ENCODE measurements at places on chromosomes 16 and 17.

DNA sequence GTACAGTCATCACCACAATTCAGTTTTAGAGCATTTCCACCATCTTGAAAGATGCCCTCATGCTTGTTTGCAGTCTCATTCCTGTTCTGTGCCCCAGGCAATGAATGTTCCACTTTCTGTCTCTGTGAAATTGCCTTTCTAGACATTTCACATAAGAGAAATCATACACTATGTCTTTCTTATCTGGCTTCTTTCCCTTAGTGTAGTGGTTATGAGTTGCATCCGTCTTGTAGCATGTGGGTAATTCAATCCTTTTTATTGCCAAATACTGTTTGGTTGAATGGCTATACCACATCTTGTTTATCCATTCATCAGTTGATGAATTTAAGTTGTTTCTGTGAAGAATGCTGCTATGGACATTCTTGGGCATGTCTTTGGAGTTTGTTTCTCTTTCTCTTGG lies 132.5 kb upstream of the PLCG2 start:
- DNase-seq: no peak

- DNase-seq: peak; percentile 4
Observed at GRCh38 chr17:77842528-77843147, 115.9 kb upstream of the TNRC6C start.

DNA sequence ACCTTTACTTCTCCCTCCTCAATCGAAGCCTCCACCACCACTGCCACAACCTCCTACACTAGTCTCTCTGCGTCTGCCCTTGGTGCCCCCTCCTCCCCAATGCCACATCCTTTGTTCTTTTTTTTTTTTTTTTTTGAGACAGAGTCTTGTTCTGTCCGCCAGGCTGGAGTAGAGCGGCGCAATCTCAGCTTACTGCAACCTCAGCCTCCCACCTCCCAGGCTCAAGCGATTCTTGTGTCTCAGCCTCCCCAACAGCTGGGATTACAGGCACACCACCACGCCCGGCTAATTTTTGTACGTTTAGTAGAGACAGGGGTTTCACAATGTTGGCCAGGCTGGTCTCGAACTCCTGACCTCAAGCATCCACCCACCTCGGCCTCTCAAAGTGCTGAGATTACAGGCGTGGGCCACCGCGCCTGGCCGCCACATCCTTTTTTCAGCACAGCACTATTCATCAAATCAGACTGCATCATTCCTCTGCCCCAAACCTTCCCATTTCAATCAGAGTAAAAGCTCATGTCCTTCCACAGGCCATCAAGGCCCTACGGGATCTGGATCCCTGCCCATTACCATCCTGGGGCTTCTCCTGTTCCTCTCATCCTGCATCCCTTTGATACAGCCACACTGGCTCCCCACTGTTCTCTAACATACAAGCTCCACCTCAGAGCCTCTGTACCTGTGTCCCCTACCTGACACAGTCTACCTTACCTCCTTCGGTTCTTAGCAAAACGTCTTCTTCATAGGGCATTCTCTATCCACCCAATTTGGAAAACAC lies 2.0 kb downstream of the KLHL11 start:
- no peak for DNase-seq

DNA sequence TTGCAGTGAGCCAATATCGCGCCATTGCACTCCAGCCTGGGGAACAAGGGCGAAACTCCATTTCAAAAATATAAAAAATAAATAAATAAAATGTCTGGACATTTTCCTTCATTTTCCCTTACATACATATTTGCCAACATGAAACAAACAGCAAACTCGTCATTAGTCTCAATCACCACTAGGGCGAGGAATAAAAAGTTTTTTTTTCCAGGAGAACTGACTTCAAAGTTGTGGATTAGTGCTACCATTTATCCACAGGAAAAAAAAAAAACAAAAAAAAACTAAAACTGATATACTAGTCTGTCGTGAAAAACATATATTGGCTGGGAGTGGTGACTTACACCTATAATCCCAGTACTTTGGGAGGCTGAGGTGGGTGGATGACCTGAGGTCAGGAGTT lies 77.0 kb upstream of the MTMR4 start:
- DNase-seq: no peak

GRCh38 chr16:75111961-75112733 lies 4.4 kb downstream of the LDHD start:
- no peak for DNase-seq

- no peak for DNase-seq
Observed at GRCh38 chr16:49952386-49952785, 72.6 kb upstream of the CNEP1R1 start.

DNA sequence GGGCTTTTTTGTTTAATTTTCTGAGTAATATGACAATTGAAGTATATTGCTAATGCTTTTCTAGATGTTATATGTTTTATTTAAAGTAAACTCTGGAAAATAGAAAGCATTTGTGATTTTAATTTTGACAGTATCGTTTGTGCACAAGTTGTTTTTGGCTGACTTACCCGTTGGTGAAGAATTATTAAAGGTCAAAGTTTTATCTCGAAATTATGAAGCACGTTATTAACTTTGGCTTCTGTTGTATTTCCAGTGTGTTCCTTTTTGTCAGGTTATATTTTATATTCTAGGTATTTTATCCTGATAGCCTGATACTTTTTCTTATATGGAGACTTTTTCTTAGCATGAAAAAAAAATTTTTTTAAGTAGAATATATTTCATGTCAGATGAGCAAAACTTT lies 16.8 kb downstream of the PRKCA start:
- DNase-seq: no peak

GRCh38 chr17:75067856-75068255 lies 19.9 kb upstream of the SLC16A5 start:
- DNase-seq: no peak

GRCh38 chr17:39965017-39965699 lies 2.4 kb downstream of the GSDMA start:
- no peak for DNase-seq

- no peak for DNase-seq
Observed at GRCh38 chr16:88087517-88087877, 136.3 kb downstream of the BANP start.

DNA sequence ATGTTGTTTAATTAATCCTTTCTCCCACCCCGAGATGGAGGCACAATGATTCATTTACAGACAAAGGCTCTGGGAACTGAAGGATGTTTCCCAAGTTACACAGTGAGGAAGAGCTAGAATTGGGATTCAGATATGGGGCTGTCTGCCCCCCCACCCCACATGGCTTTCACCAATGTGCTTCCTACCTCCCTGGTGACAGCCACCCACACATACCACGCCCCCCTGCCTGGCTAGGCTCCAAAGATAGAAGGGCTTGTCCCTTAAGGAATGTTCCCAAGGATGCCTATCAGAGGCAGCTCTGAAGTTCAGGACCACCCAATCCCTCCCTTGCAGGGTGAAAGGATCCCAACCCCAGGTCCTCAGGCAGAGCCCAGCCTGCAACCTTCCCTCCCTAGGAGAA lies 32.9 kb downstream of the CFAP20 start:
- DNase-seq: no peak

- DNase-seq: no peak
Observed at GRCh38 chr16:11005611-11005975, 61.2 kb downstream of the CLEC16A start.

DNA sequence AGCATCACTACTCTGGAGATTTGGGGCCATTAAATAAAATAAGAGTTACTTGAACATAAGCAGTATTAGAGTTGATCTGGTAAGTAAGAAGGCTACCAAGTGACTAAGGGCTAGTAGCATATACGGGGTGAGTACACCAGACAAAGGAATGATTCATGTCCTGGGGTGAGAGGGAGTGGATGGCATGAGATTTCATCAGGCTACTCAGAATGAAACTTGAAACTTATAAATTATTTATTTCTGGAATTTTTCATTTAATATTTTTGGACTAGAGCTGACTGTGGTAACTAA lies 2.3 kb downstream of the SLFN5 start:
- DNase-seq: no peak

DNA sequence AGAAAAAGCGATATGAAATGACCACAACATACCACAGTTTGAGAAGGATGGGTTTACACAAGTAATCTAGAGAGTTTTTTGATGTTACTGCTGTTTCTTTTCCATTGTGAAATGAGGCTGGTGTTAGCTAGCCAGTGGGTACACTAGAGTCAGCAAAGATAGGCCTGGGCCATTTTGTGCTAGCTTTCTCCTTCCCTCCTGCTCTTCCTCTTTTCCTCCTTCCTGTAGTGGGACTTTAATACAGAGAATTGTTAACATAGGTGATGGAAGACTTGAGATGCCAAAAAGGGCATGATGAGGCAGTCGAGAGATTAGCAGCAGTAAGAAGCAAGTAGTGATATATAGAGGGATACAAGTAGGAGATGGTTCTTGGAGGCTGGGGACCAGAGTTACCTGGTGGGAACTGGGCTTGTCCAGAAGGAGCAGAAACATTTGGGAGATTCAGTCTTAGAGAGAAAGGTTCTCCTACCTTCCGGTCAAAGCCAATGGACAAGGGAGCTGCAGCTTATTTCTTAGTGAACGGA lies 7.7 kb downstream of the NSRP1 start:
- DNase-seq: no peak

GRCh38 chr17:22267019-22267418 lies 574.7 kb downstream of the KCNJ18 start:
- no peak for DNase-seq

- peak; percentile 69 for DNase-seq
Observed at GRCh38 chr16:1772908-1773702, at the start of gene MRPS34. Gene MRPS34 (minus strand): TSS chr16:1773134. CDS start chr16:1773119, 15 bp downstream.

DNA sequence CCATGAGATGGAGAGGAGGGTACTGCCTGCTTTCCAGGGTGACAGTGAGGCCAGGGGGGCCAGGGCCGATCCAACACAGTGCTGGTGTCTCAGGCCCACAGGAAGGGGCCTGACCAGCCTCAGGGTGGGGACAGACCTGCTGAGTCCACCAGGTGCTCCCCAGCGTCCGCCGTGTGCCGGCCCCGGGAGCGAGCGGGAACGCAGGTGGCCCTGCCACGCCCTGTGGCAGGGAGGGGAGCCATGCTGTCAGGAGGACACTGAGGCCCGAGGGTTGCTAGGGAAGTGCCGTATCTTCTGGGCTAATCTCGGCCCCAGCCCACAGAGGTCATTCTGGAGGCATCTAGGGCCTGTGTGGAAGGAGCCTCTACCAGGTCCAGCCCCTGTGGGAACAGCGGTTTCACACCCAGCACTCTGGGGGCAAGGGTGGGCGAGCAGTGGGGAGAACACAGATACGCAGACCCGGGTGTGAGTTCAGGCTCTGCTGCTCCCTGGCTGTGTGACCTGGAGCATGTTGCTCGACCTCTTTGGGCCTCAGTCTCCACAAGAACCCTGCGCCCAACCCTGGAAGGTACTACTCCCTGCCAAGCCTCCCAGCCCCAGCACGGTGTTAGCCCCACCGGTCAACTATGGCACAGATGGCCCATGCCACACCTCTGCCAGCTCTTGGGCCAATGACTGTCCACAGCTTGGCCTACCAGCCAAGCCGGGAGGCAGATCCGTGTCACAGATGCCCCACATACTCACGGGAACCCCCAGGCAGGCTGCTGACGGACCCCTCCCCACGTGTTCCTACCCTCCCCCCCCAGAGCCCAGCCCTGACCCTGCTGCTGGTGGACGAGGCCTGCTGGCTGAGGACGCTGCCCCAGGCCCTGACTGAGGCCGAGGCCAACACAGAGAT lies 43.9 kb upstream of the ZC3H18 start:
- DNase-seq: no peak

DNA sequence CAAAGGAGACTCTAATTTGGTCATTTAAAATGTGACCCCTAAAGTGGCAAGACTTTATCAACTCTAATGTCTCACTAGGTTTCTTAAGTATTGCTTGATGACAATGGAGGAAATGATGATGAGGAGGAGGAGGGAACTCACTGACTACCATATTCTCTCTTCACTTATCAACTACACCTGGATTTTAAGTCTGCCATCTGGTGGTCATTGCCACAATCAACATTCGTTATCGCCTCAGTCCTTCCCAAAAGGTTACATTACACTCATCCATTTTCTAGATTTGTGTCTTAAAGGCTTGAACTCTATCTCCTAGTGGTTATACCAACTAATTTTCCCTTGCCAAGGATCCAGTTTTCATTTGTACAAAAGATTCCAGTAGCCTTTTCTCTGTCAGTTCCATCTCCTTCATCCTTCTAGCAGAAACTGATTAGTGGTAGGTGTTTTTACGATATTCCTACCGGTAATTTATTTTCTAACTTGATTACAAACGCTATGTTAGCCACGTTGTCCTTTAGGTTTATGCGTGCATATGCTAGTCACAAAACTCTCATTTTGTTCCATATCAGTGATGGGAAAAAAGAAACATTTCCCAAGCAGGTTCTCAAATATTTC lies 114.6 kb upstream of the NOG start:
- DNase-seq: no peak

DNA sequence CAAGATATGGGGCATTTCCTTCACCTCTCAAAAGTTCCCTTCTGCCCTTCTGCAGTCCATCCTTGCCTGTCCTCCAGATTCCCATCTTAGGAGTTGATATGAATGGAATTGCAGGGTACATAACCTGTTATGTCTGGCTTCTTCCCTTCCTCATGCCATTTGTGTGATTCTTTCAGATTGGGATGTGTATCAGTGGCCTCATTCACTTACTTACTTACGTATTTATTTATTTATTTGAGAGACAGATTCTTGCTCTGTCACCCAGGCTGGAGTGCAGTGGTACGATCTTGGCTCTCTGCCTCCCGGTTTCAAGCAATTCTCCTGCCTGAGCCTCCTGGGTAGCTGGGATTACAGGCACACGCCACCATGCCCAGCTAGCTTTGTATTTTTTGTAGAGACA lies 6.2 kb upstream of the TMEM94 start:
- no peak for DNase-seq

- no peak for DNase-seq
Observed at GRCh38 chr16:58727028-58727781, 6.9 kb downstream of the GOT2 start.

- DNase-seq: no peak
Observed at GRCh38 chr17:12398441-12399051, 267.1 kb upstream of the MYOCD start.

DNA sequence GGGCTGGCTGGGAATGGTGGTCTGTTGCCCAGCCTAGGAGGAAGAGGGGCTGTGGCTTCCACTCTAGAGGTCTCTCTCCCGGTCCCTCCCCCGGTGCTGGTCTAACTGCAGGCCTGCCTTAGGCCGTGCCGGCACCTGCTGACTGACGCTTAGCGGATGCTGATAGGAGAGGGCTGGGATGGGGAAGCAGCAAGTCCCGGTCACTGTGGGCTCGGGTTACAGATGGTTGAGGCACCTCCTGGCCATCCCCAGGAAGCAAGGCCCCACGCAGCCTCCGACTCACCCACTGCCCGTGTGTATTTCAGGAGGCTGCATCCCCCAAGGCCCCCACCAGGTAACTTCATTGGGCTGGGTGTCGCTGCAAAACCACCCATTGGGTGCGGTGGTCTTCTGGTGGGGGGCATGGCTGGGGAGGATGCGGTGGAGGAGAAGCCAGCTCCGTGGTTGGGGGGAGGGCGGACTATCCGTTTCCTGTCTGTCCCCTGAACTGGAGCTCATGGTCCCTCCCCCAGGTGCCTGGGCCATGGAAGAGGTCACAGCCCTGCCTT lies 278.9 kb downstream of the SEC14L1 start:
- DNase-seq: no peak

- DNase-seq: no peak
Observed at GRCh38 chr16:81863630-81864352, 84.7 kb downstream of the PLCG2 start.

GRCh38 chr17:61126473-61127249 lies 273.0 kb upstream of the TBX2 start:
- no peak for DNase-seq

Measured in gastrocnemius medialis (tissue), 4 donors.